ENCODE measurements at places on chromosomes 1 and 21. TPM values are rescaled to one million over a fixed set of nuclear protein-coding genes. Genes with fewer than 3 reads are reported as not detected.
A peak's percentile ranks its signal among the peaks of the same experiment; 100 is the strongest.

DNA sequence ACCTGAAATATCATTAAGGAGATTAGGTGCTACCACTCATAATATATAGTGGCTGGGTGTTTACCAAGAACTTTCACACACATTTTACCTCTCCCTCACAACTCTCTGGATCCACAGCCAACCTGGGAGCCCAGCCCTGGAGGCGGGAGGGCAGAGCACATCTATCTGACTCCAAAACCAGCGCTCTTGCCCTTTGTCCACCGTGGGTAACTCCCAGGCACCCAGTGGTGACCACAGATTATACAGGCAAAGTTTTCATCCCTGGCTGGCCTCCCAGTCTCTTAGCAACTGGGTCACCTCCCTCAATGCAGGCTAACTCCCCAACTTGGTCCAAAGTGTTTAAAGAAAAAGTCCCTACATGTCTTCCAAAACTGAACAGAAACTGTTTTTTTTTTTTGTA, 2.4 kb downstream of the PAQR7 start:
- peak; percentile 41 for DNase-seq

- no peak for DNase-seq
Observed at GRCh38 chr1:158951956-158952355, 20.6 kb downstream of the PYHIN1 start.

- DNase-seq, result no peak
Observed at GRCh38 chr1:98452162-98452561, 209.4 kb upstream of the SNX7 start.

- peak; percentile 38 for DNase-seq
Observed at GRCh38 chr1:220950576-220950975, 71.3 kb downstream of the HLX start.

DNA sequence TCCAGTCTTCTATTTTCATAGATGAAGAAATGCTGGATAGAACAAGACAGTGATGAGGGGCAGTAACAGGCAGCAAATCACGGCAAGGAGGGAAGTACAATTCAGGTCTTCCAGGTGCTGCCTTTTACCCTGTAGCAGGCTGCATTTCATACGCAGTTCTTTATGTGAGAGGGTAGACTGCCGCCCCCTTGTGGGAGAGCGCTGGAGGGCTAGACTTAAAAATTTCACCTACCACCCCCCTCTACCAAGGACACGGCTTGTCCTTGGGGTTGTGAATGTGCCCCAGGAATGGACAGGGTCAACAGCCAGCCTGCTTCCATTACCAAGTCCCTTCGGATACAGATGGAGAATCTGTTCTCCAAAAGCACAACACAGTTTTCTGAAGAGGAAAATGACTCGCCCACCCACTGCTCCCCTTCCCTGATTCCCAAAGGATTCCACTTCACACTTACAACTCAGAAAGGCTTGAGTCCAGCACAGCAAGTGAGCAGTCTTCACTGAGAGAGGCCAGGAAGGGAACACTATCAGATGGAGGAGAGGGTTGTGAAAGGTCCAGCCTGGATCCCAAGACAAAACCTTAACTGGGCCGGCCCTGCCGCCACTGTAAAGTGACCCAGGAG, 7.4 kb downstream of the WDR77 start:
- DNase-seq, result peak; percentile 22

GRCh38 chr1:229859026-229859425, 208.0 kb upstream of the GALNT2 start:
- no peak for DNase-seq

GRCh38 chr1:184635980-184636431, 118.7 kb downstream of the EDEM3 start:
- no peak for DNase-seq

- DNase-seq, result no peak
Observed at GRCh38 chr1:194014014-194014413, 827.6 kb upstream of the B3GALT2 start.

DNA sequence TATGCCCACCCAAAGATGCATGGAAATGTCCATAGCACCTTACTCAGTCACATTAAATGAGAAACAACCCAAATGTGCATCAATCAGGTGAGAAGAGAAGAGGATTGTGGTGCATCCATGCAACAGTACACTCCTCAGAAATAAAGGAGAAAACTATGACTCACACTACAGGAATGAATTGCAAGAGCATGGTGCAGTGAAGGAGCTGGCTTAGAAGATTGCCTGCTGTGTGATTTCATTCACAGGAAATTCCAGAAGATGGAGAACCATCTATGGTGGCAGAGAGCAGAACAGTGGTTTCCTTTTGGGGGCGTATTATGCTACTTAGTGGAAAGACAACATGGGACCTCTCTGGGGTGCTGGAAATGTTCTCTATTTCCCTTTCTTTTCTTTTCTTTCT, 278.6 kb upstream of the AJAP1 start:
- DNase-seq, result no peak

- DNase-seq, result no peak
Observed at GRCh38 chr1:9668080-9668479, 16.5 kb downstream of the PIK3CD start.

DNA sequence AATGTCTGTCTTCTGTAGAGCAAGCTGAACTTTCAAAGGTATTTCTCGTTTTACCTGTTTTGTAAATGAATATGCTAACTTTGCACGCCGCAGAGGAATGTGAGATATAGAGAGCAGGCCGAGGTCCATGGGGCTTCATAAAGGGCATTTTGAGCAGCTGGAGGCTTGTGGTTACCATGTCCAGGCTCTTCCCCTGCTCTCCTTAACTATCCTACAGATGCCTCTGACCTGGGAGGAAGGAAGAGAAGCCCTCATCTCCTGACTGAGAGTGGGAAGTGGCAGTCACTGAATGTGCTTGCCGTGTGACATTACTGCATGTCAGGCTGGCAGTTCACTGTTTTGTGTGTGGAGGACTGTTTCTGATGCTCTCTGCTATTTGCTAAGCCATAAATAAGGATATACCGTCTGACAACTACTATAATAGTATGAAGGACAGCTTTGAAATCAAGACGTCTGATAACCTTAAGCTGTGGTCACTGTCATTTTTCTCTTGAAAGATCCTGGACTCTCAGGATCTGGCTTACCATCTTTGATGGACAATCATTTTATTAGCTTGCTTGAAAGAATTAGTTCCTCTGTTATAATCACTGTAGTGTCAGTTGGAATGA, 92.2 kb downstream of the DYRK1A start:
- no peak for DNase-seq

DNA sequence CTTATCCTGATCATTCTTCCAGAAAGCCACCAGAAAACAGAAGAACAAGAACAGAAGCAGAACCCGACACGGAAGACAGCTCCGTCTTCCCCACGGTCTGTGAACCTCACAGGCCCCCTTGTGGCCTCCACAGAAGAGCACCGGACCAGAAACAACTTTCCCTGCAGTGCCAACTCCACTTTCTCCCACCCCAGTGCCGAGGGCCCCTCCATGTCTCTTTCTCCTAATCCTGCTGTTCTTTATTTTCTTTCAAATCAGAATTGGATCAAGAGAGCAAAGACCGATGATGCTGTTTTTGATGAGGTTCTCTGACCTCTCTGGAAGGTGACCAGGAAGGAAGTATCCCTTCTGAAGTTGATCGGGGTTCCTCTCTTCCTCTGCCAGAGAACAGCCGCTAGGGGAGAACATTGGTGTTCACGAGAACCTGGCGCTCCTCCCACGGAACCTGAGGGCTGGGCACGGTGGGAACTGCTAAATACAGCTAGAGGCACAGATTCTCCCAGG, 58.9 kb upstream of the CTTNBP2NL start:
- peak; percentile 79 for DNase-seq

DNA sequence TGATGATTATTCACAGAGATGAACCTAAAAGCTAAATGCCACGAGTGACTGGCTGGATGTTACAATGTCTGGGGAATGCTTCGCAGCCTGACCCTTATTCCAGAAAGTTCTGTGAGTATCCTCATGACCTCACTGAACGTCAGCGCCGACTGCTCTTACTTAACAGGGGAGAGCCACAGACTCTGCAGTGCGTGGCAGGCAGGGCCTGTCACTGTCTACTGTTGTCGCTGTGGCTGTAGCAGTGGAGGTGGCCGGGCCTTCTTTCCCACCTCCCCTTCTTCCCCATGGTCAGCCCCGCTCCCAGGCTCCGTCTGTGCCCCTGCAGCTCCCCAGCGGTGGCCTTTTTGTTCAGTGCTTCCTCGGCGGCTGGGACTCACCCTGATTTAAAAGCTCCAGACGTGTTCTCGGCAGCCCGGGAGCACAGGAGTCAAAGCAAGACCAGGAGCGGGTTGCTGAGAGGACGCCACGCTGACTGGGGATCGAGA, 52.2 kb upstream of the TARBP1 start:
- peak; percentile 94 for DNase-seq

DNA sequence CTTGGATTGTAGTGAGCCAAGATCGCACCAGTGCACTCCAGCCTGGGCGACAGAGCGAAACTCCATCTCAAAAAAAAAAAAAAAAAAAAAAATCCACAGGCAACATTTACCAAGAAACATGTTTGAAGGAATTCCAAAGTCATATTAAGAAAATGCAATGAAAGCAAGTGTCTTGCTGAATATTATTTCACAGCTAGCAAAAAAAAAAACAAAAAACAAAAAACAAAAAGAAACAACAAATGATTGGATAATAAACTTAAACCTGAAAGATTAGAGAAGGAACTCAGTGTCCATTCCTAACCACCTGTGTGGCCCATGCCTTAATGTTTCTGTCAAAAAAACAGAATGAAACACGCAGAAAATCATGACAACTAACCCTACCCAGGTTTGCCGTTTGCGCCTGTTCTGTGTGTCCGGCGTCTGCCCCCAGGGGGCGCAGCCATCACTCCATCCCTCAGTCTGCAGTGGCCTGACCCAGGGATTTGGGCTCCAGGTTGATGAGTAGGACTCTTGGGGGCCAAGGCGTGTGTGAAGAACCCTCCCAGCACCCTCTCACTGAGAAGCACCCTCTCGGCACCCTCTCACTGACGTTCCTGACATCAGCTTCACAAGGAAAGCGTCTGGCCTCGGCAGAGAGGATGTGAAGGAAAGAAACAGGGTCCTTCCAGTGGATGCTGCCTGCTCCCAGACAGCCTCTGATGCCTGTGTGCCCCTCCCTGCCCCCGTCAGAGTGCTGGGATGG, 19.2 kb upstream of the PTTG1IP start:
- DNase-seq, result peak; percentile 71

DNA sequence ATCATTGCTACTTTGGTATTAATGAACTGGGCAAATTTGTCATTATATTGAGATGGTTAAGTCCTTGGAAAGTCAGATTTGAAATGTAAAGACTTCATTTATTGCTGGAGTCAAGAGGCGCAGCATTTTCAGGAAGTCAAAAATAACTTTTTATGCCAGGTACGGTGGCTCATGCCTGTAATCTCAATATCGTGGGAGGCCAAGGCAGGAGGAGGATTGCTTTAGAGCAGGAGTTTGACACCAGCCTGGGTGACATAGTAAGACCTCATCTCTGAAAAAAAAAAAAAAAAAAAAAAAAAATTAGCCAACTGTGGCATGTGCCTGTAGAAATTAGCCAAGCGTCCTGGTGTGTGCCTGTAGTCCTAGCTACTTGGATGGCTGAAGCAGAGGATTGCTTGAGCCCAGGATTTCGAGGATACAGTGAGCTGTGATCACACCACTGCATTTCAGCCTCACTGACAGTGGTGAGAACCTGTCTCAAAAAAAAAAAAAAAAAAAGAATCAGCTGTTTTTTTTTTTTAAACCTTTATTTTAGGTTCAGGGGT, 5.5 kb downstream of the HIPK1 start:
- DNase-seq, result no peak

DNA sequence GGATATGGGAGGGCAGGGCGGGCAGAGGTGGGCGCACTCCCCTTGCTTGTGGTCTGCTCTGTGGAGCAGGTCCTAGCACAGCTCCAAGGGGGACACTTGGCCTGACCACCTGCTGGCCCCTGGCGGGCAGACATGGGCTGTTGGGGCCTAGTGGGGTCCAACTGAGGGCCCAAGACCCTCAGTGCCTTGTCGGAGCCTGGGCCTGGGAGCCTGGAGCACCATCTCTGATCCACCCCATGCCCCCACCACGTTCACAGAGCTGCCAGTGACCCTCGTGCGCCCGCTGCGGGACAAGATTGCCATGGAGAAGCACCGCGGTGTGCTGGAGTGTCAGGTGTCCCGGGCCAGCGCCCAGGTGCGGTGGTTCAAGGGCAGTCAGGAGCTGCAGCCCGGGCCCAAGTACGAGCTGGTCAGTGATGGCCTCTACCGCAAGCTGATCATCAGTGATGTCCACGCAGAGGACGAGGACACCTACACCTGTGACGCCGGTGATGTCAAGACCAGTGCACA, 70.6 kb downstream of the OBSCN start:
- DNase-seq, result no peak

DNA sequence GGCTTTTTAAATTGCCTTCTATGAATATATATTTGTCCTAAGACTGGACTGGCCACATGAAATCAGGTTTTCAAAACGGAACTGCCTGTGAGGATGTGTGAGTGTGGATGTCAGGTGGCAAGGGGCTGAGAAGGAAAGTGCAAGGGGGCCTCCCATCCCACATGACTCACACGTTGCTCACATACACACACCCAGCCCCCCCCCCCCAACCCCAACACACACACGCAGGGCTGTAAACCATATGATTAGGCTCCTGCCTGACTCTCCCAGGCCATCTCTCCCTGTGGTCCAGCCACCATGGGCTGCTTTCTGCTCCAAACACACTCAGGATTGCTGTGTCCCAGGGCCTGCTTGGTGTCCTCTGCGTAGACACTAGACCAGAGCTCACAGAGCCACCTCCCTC, 22.4 kb downstream of the DEGS1 start:
- DNase-seq, result peak; percentile 88

DNA sequence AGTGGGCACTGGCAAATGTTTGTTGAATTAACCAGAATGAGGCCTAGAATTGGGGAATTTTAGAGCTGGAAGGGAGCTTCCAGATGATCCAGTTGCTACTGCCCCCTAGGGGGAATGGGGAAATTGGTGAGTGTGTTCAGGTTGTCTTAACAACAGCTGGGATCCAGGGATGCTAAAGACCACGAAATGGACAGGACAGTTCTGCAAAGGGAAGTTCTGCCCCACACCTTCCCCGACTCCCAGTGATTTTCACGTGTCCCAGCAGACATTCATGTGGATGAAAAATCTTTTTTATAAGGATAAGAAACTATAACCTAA, 33.9 kb downstream of the TRIM62 start:
- peak; percentile 50 for DNase-seq

- DNase-seq, result no peak
Observed at GRCh38 chr1:213572912-213573647, 414.7 kb upstream of the PROX1 start.

DNA sequence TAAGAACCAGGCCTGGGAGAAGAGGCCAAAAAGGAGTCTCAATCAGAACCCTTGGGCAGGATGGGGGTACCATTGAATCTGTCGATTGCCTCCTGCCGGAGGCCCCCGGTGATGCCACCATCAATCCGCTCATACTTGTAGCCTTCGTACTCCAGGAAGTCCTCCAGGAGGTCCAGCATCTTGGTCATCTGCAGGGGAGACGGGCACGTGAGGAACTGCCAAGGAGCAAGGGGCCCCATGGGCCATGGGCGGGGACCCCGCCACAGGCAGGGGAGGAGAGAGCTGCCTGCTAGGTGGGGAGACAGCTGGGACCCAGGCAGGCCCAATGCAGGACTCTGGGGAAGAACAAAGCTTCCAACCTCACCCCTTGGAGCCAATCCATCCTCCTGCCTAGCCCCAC, 48.6 kb downstream of the CHD5 start:
- DNase-seq, result no peak

GRCh38 chr1:210535761-210536160, 207.1 kb downstream of the HHAT start:
- no peak for DNase-seq

Gene CD5L
- total RNA-seq, result not detected

Gene KIF1B
- total RNA-seq, result 24.8 TPM

Gene ACOT11
- total RNA-seq, result 4.8 TPM

Gene C4BPA
- not detected for total RNA-seq

Gene TIE1
- total RNA-seq, result not detected

Gene LCE1C
- total RNA-seq, result not detected

Gene TCHHL1
- not detected for total RNA-seq

Gene ASCL5
- total RNA-seq, result not detected

Gene OR2L13
- not detected for total RNA-seq

Gene CRP
- total RNA-seq, result not detected

All from GM23248 (cell line).